ENCODE measurements at places on chromosomes 2 and 18.

DNA sequence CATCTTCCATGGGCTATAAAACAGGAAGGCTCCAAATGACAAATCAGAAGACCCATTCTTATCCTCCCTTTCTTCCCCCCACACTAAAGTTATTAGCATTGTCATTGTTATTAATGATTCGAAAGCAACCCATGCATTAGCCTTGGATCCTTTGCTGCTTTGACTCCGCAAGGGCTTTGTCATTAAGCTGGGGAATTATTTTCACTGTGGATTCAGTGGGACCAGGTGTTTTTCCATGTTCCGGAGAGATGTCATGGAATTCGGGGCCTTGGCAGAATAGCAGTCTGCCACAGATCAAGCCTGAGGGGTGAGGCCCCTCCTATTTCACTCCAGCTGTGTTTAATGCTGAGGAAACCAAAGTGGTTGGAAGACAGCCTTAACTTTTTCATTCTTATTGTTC, 357.1 kb downstream of the EN1 start:
- no peak for DNase-seq

DNA sequence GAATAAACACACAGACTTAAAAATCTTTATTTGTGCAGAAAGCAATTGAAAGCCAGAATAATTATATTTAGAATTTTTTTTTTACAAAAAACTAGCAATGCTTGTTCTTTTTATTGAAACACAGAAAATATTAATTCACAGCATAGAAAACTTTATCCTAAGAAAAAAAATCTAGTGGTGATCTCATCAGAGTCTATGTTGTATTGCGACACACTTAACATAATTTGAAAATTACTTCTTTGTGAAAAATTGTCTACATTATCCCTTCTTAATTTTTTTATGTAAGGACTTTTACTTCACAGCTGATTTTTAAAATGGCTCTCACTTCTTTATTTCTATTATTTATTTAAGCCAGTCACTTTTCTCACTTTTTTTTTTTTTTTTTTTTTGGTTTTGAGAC, 103.4 kb downstream of the LDLRAD4 start:
- no peak for DNase-seq

GRCh38 chr18:58148954-58149471, 105.0 kb downstream of the NEDD4L start:
- DNase-seq, result no peak

GRCh38 chr18:73646196-73646595, 501.4 kb downstream of the FBXO15 start:
- DNase-seq, result no peak

GRCh38 chr2:10302479-10303180, at the start of gene HPCAL1:
Gene HPCAL1, plus strand, starts transcription at chr2:10302904. Its CDS starts 116,854 bp downstream, at chr2:10419758.
- DNase-seq, result peak; percentile 71

GRCh38 chr2:222490131-222490530, 65.8 kb downstream of the SGPP2 start:
- DNase-seq, result no peak

GRCh38 chr2:230326453-230327417, at the start of gene SP140L:
Gene SP140L, plus strand, starts transcription at chr2:230327193. Its CDS starts 77 bp downstream, at chr2:230327270.
- peak; percentile 62 for DNase-seq

- DNase-seq, result no peak
These were observed 685.5 kb upstream of the FSHR start for GRCh38 chr2:49839818-49840217.

GRCh38 chr2:205609113-205609512, 73.2 kb upstream of the NRP2 start:
- DNase-seq, result no peak

- DNase-seq, result no peak
These were observed 44.2 kb upstream of the SLC39A10 start for GRCh38 chr2:195612611-195613495.

GRCh38 chr2:68435615-68436014, 31.5 kb downstream of the FBXO48 start:
- no peak for DNase-seq

DNA sequence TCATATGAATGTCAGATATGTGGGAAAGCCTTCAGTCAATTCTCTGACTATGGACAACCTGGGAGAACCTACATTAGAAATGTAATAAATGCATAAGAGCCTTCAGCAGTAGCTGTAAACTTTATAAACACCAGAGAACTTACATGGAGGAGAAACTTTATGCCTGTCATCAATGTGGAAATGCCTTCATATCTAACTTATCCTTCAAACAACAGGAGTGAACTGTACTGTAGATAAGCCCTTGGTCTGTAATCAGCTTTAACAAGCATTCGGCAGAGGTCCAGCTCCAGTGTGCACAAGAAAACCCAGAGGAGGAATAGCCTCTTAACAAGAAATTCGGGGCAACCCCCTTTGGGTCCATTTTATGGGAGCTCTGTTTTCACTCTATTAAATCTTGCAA, 14.8 kb upstream of the UXS1 start:
- no peak for DNase-seq

DNA sequence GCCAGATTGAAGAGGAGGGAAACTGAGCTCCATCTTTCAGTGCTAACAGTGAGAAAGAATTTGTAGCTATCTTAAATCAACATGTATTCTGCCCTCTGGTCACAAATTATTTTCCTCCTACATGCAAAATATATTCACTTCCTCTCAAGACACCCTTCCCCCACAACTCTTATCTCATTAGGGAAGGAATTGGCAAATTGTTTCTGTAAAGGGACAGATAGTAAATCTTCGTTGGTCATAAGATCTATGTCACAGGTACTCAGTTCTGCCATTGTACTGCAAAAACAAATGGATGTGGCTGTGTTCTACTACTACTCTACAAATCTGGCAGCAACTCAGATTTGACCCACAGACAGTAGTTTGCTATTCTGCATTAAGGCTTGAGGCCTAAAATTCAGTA, 53.0 kb upstream of the CYP20A1 start:
- no peak for DNase-seq

DNA sequence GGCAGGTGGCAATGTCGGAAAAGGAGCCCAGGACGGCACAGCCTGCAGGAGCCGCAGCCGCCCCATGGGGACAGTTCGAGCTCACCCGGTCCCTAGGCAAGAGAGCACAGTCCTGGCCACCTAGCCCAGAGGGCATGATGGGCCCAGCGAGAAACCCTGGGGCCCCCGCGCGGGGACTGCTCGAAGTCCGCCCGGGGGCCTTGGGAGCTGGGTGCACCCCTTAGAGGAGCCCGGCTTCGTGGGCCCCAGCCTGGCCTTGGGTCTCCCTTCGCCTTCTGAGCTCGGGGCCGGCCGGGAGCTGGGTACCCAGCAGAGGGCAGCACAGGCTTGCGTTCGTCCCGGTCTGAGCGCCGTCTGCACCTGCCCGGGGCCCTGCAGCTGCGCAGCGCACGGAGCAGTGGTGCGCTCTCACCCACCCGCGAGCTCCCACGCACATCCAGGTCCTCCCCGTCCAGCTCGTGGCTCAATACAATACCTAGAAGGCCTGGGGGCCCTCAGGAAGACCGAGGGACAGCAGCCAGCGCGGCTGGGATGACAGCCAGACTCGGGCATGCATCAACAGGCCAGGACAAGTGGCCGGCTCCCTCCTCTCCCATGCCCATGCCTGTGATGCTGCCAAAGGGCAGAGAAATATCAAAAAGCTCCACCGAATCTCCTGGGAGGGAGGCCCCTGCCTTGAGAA, 96.2 kb upstream of the ZNF532 start:
- peak; percentile 40 for DNase-seq

DNA sequence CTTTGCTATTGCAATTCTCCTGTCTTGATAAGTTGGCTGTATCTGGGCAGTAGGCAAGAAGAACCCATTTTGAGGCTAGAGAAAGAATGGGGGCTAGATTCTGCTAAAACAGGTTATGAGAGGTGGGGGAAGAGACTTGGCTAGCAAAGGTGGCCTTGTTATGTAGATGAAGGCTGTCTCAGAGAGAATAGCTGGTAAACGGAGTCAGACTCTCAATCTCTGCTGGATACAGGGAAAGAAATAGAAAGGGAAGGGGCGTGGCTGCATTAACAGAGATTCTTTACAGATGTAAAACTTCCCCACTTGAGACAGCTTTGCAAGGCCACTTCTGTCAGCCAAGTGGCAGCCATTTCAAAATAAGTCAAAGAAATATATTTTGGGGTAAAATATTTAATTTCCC, 38.1 kb upstream of the ARHGAP25 start:
- no peak for DNase-seq

- DNase-seq, result no peak
These were observed 63.2 kb upstream of the MAPRE2 start for GRCh38 chr18:34977838-34978532.

- no peak for DNase-seq
These were observed 95.0 kb upstream of the CCDC68 start for GRCh38 chr18:55054021-55054990.

DNA sequence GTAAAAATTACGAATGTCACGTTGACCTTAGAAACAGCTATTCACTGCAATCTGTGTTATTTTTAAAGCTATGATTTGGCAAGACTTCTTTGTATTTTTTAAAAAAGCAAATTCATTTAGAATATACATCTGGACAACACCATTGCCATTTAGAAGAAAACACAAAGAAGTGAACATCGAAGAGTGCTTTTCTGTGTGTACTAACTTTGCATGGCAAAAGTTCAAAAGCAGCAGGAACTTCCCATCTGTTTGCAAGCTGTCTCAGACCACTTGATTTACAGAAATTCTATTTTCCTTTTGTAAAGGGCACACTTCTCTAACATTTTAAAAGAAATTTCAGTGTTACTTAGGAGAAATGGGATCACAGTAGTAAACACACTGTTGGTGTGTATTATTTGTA, 145.9 kb downstream of the CALCRL start:
- no peak for DNase-seq

- DNase-seq, result no peak
These were observed 188.2 kb upstream of the AGAP1 start for GRCh38 chr2:235305678-235306077.

DNA sequence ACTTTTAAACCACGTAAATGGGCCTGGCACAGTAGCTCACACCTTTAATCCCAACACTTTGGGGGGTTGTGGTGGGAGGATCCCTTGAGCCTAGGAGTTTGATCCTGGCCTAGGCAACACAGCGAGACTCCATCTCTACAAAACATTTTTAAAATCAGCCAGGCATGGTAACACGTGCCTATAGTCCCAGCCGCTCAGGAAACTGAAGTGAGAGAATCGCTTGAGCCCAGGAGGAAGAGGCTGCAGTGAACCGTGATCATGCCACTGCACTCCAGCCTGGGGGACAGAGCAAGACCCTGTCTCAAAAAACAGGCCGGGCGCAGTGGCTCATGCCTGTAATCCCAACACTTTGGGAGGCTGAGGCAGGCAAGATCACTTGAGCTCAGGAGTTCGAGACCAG, 12.2 kb downstream of the ROCK1 start:
- DNase-seq, result no peak

DNA sequence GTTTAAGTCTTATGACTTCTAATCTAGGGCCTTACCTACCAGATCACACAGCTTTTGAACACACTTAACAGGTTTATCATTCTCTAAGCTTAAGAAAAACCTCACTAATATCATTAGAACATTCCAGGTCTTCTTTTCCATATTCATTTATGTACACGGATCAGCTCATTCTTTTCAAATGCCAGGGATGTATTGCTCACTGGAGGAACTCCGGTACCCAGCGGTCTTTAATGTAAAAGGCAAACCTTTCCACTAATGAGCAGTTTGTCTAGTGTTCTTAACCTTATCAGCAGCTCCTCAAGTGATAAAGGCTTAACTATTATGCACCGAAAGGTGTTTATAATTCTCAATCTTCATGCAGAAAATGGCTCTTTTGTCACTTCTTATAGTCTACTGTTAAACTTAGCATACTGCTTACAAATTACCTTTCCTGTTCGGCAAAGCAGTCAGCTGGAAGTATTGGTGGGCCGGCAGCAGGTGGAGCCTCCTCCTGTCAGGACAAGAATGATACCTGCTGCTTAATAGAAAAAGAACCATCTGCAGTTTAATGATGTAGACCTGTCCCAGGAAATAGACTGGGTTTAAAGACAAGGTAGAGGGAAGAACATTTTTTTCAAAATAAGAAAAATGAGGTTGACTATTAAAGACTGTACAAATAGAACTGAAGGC, 142.7 kb downstream of the FIGN start:
- DNase-seq, result no peak

DNA sequence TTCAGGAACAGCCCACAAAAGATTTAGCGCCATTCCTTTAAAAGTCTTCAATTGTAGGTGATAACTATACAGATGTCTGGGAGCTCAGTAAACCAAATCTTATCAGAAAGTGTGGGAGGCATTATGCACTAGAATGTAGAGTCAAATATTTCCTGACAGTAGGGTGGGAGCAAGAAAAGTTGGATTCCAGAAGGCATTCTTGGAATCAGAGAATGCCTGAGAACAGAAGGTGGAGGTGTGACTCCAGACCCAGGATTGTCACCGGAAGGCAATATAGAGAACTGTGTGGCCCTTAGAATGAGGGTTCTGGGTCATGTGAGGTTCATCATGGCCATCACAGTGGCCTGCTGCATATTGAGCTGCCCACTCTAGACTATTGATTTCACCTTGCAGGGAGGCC, 90.0 kb downstream of the SETBP1 start:
- no peak for DNase-seq

DNA sequence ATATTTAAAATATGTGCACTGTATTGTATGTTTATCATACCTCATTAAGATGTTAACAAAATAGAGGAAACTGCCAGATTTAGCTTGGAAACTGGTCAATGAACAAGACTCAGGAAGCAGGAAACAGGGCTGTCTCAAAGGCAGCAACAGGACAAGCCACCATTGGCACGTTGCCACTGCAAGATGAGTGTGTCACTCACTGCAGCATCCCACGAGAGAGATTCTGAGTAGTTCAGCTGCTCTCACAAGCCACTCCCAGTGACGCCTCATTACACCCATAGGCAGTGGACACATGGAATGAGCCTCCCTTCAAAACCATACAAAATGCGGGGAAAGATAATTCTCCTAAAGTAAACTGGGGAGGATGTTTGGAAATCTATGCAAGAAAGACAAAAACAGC, 181.9 kb upstream of the DLGAP1 start:
- DNase-seq, result no peak

DNA sequence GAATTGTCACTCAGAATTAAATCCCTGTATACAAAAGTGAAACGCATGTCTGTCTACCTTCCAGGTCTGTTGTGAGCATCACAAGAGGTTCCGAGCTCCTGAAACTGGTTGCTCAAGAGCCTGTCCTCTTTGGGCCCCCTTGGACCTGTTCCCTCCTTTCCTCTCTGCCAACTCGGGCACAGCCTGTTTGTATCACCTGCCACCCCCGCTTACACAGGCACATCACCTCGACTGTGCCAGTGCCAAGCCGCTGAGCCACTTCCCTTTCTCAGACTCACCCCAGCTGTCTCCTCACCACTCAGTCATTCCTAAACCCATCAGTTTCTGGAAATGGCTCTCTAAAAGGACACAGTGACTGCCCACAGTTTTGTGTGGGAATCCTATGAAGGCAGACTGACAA, 3.1 kb downstream of the EFR3B start:
- DNase-seq, result peak; percentile 22

Measured in stimulated activated CD8-positive, alpha-beta memory T cell treated with anti-CD3 and anti-CD28 coated beads, Interleukin-7, amount 100 ng/mL, for 48 hours (primary cell).